ENCODE measurements at places on chromosomes 11 and 22.

DNA sequence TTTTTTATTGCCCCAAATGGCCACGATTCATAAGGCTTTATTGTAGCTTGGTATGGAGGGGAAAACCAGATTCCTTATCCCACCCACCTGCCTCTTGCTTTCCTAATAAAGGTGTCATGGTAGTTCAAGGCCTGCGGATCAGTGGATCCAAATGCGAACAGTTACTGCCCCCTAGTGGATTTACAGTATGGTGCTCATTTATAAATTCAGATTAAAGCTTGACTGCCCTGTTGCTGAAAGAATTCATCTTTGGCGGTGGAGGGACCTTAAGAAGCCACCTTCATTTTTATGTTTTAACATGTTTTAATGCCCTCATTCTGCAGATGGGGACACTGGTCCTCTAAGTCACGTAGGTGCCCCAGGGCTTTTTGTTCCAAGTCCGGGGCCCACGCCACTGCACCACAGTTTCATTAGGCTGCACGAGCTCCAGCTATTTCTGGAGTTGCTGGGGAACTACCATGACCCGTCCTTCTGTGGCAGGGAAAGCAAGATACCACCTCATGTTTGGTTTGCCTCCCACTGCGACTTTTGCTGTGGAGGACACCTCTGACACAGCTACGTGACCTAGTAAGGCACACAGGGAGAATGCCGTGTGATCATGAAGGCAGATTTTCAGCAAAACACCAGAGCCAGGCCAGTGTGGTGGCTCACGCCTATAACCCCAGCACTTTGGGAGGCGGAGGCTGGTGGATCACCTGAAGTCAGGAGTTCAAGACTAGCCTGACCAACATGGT is 15.6 kb upstream of the INCENP start:
- DNase-seq, result peak; percentile 18

DNA sequence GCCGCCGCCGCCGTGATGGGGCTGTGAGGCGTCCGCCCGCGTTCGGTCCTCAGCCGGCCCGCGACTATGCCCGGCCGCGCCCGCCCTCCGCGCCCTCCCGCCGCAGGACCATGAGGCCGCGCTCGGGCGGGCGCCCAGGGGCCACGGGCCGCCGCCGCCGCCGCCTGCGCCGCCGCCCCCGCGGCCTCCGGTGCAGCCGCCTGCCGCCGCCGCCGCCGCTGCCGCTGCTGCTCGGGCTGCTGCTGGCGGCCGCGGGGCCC is 215 bp downstream of the ZNRF3 start:
- no peak for DNase-seq

DNA sequence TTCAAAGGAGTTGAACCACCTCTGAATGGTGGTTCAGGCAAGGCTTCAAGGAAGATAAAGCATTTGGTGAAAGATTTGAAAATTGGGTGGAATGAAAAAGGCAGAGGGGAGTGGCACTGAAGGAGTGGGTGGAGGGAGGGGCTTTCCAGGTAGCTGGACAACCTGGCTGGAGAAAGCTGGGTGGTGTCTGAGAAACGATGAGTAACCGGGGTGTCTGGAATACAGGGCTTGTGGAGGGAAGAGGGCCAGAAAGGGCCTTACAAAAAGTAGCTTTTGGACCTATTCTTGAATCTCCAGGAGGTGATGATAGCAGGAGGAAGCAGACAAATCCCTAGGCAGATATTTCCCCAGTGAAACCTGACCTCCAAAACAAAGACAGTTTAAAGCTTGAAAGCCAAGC is 99.3 kb downstream of the RASSF10 start:
- no peak for DNase-seq

GRCh38 chr11:119262668-119263351 is 54.1 kb downstream of the MCAM start:
- DNase-seq, result no peak

- DNase-seq, result no peak
These were observed 20.2 kb upstream of the TXNRD2 start for GRCh38 chr22:19961868-19962245.

DNA sequence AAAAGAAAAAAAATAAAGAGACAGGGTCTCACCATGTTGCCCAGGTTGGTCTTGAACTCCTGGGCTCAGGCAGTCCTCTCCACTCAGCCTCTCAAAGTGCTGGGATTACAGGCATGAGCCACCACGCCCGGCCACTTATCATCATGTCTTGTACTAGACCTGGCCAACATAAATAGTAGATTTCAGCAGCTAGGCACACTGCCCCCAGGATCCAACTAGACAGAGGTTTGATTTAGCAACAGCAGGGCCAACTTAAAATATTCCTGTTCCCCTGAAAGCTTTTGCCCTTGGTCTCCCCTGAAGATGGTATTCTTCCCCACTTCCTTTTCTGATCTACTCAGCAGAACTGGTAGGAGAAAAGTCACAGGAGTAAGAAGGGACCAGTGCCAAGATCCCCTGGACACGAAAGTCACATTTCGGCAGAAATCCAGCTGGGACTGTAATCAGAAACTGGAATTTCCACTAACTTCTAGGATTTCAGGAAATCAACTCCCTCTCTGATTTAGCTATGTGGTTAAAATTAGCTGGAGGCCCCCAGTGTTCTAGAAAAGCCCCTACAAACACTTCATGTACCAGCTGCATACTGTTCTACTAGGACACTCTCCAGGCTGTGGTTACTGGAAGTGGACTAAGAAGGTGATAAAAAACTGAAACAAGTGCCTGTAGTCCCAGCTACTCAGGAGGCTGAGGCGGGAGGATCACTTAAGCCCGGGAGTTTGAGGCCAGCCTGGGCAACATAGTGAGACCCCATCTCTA is 8.9 kb upstream of the PPP2R1B start:
- DNase-seq, result no peak

GRCh38 chr11:1162491-1163311 is 4.9 kb downstream of the MUC5AC start:
- no peak for DNase-seq

DNA sequence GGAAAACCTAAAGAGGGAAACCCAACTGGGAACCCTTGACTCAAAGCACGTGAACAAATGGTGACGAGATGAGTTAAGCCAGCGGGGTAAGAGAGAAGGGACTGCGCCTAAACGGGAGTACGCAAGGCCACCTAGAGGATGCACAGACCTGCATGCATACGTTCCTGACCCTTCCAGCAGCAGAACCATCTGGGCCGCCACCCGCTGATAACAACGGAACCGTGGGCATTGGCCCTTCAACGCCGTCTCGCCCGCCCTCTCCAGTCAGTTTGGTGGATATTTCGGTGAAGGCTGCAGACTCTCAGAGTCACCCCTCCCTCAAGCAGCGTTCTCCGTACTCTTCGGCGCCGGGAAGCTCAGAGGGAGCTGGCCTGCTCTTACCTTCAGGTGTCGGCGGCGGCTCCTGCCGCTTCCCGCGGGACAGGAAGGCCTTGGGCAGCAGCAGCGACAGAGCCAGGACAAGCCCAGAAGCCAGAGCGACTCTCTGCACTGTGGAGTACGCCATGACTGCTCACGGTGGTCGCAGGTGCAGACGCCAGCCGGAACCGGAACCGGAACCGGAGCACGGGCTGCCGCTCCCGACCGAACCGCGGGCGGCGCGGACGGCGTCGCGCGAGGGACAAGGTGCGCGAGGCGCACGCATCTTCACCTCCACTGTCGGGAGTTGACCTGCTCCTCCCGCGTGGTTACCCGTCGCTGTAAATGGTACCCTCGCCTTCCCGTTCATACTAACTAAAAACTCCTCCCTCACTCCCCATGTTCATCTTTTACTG is at the start of gene RIC3:
RIC3 (minus strand) TSS at position 541 of the 773 bp plus-strand sequence; CDS start at position 505, 36 bp downstream.
- peak; percentile 57 for DNase-seq

GRCh38 chr11:44243086-44243485 is 66.9 kb downstream of the ALX4 start:
- DNase-seq, result no peak

DNA sequence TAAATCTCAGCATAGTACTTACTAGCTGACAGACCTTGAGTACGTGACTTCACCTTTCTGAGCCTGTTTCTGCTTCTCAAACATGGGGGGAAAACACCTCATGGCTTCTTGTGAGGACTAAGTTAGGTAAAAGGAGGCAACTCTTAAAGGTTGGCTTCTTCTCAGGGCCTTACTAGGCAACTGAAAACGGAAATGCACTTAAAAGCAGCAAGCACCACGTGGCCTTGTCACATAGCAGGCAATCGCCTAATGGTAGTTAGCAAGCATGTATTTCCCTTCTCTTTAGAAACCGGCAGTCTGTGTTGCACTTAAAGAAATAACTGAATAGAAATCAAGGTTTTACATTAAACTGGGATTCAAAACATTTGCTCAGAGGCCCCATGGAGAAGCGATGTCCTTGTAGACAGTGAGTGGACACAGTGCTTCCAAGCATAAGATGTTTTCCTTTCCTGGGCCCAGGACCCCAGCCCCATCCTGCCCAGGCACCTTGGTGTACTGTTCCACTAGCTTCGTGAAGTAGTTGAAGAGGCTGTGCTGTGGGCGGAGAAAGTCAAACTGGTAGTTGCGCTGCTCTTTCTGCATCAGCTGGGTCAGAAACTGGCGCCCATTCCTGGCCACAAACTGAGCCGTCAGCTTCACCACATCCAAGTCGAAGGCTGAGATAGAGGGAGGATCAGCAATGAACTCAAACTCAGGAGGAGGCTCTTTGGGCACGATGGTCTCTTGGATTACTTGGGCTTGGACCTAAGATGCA is 12.1 kb downstream of the SF3A1 start:
- no peak for DNase-seq

- no peak for DNase-seq
These were observed 753.1 kb downstream of the TBC1D22A start for GRCh38 chr22:47515384-47516125.

GRCh38 chr11:27599217-27599616 is 92.6 kb upstream of the LIN7C start:
- no peak for DNase-seq

- no peak for DNase-seq
These were observed 573.5 kb downstream of the TBC1D22A start for GRCh38 chr22:47335958-47336357.

- no peak for DNase-seq
These were observed 18.9 kb upstream of the CABP2 start for GRCh38 chr11:67542169-67542568.

DNA sequence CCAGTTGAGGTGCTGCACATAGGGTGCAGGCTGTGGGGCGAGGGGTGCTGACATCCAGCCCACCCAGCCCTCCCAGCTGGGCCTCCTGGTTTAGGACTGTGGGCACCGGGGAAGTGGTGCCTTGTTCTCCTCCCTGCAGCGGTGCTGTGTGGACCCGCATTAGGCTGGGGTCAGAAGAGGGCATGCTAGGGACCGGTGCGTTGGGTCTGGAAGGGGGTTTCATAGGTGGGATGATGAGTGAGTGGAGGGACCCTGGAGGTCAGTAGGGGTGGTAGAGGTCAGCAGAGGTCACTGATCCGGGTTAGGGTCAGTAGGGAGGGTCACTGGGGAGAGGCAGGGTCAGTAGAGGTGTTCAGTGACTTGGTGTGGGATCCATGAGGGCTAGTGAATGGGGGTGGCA is 6.7 kb upstream of the MYBPC3 start:
- no peak for DNase-seq

DNA sequence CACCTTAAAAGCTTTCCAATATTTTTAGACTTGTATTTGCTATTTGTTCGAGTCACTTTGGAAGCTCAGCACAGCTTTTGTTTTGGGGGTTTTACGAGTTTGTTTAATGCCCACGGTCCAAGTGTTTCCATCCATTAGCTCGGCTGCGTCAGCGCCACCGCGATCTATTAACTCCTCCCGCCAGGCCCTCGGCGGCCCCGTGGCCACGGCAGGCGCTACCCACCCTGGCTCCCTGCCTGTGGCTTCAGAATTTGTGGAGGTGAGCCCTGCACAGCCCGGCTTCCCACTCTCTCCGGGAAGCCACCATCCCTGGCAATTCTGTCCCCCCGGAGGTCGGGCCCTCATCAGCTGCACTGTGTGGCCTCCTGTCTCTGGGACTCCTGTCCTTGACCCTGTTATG is 648.5 kb downstream of the BRD1 start:
- no peak for DNase-seq

GRCh38 chr11:96338910-96339705 is 3.9 kb downstream of the MAML2 start:
- DNase-seq, result peak; percentile 75

DNA sequence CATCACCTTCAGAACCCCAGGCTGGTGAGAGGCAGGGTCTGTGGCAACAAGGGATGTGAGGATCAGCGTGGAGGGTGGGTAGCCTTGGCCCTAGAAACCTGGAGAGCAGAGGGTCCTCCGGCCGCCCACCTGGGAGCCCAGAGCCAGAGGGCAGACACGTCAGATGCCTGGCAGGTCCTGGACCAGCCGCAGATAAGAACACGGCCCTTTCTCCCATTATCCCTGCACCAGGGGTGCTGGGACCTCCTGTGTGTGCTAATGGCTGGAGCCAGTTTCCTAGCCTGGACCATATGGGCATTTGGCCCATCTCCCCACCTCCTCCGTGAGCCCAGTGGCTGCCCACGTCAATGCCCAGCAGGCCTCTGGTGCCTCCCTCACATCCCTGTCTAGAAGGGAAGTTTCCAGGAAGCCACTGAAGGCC is 88.4 kb downstream of the MORC2 start:
- DNase-seq, result no peak

DNA sequence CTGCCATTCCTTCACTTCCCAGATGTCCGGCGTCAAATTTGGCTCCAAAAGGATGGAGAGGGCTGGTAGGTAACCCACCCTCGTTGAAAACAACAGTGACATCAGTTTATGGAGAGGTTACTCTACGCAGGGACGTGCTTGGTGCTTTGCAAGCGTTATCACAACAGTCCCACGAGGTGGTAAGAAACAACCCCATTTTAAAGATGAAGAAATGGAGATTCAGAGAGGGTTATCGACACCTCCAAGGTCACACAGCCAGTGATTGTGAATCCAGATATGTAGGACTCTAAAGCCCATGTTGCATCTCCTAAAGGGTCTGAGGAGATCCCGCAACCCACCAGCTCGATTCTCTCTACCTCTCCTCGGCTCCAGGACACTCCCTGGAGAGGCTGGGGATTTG is 773 bp downstream of the MIAT start:
- no peak for DNase-seq

DNA sequence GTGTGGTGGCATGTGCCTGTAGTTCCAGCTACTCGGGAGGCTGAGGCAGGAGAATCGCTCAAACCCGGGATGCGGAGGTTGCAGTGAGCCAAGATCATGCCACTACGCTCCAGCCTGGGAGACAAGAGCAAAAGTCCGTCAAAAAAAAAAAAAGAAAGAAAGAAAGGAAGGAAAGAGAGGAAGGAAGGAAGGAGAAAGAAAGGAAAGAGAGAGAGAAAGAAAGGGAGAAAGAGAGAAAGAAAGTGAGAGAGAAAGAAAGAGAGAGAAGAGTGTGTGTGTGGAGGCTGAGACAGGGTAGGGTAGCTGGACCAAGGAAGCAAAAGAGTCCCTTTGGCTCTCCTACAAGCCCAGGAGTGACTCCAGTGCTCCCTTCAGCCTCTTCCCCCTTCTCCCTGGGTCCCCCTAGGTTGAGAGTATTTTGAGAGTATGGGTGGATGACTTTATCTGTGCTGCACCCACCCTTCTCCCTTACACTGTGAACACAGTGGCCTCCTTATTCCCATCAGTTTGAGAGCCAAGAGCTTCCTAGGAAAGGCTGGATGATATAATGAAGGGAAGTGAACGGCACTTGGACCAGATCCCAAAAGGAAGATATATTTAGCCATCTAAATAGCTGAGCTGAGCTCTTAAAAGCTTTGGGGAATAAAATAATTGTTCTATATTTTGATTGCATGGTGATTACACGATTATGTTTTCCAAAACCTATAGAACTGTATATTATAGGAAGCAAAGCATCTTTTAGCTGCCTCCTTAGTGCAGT is 9.5 kb upstream of the DENND5A start:
- DNase-seq, result no peak

Data from caudate nucleus (tissue), 63 donors.